ENCODE measurements at places on chromosomes 2 and 18.

GRCh38 chr2:37570773-37571586 lies 100.5 kb downstream of the CDC42EP3 start:
- DNase-seq, result peak; percentile 92

- no peak for DNase-seq
These were observed 28.2 kb downstream of the HS1BP3 start for GRCh38 chr2:20622731-20623130.

- no peak for DNase-seq
These were observed 6.6 kb upstream of the KANSL1L start for GRCh38 chr2:210177769-210178168.

DNA sequence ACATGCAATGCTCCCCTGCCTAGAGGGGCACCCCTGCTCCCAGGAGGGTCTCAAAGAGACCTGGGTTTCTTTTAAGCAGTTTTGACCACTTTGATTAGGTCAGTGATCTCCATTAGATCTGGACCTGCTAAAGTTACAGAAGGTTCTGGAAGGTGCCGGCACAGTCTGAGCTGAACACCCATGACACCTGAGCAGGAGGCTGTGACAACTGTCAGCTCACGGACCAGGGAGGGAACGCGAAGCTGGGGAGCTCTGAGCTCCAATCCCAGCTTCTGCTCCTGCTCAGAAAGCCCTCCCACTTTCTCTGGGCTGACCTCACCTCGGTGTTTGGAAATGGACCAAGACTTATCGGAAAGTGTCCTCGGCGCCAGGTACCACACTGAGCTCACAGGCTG lies 113.8 kb downstream of the NFATC1 start:
- no peak for DNase-seq
